NCI-H1694 (cell line): ENCODE measurements at places on chromosomes 3 and 15.

DNA sequence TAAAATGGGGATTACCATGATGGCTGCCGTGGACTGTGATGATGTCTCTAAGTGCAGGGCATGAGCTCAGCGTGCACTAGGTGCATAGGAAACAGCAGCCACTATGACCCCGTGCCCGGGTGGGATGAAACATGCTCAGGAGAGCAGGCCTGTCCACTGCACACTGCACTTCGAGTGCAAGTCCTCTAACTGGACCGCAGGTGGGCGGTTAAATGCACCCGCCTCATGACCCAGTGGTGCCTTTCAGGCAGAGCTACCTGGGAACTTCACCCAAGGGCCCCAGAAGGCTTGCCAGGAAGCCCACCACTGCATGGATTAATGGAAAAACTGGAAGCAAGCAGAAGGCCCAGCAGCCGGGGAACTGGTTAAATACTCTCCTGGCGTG is 34.0 kb downstream of the PRKCD start:
- no peak for DNase-seq

DNA sequence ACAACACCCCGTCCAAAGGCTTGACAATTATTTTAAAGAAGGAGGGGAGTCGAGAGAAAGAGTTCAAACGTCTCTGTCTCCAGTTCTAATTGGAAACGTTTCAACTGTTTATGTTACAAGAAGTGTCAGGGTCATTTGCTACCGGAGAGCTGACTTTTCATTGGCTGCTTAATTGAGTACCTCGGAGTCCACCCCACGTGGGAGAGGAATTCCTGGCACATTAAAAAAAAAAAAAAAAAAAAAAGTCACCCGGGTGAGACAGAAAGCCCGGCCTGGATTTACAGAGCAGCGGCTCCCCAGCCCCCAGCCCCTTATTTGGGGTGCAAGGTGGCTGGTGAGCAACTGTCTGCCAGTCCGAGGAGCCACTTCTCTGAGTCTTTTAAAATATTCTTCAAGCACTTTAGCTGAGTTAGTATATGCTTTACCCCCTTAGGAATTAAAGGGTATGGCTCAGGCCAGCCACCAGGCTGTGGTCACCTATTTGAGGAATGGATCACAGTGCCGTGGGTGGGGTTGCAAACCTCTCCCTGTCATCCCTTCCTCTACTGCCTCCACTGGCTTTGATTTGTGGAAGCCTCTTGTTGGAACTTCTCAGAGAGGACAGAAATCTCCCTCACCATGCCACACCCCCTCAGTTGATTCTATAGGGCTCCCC is 3.9 kb upstream of the TLE3 start:
- peak; percentile 67 for DNase-seq

- DNase-seq, result no peak
These were observed 148.8 kb upstream of the NDN start for GRCh38 chr15:23835953-23836352.

DNA sequence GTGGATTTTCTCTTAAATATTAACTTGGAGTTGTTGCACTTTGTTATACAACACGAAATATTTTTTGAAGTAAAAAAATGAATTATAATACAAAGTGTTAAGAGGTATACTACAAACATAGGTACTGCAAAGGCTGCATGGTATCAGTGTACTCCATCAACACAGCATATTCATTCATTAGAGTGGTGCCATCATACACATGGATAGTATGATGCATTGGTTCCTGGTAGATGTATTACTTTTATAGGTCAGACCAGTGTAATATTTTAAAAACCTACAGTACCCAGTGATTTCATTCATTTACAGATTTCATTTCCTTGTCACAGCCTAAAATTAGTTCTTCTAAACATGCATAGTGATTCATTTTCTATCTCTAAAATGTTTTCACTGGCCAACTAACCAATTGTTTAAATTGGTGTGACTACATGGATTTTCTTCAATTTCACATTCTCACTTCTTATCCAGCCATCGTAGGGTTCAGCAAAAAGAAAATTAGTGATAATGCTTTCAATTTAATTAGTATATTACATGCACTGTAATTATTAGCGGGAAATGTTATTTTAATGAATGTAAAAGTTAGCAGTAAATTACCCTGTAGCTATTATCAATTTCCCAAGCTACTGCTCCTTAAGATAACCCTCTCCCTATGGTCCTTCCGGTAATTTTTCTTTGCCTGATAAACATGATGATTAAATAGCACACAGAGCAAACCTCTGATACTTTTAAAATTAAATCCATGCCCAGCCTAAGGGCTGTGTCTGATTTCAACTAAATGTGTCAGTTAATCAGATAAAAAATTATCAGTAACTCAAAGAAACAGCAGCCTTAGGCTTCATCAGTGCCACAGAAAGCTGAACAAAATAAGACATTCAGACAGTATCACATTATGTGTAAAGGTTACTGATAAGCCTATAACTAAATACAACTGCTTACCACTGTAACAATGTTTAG is 68.4 kb downstream of the DPH6 start:
- DNase-seq, result no peak

GRCh38 chr3:171419457-171419856 is 40.7 kb downstream of the TNIK start:
- no peak for DNase-seq
